ENCODE measurements at places on chromosomes 6 and 20.

DNA sequence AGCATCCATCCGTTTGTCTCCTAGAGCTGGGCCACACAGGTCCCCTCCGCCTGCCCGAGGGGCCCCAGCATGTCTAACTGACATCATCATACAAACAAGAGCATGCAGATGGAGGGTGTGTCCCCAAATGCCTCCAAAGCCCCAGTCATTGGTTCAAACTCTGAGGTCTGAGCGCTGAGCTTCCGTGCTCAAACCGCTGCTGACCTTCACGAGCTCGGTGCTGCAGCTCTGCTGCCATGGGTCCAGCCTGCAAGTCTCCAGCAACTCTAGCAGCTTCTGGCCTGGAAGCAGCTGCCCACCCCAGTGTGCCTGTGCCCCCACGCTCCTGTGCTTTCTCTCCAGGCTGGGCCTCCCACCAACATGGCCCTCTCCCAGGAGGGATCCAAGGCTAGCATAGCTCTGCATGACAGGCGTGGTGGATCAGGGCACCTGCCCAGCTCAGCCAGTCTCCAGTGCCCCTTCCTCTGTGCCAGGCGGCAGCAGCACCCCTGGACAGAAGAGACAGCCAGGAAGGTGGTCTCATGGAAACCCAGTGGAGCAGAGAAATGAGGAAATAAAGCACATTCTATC lies 131.6 kb upstream of the PMEPA1 start:
- DNase-seq: no peak

DNA sequence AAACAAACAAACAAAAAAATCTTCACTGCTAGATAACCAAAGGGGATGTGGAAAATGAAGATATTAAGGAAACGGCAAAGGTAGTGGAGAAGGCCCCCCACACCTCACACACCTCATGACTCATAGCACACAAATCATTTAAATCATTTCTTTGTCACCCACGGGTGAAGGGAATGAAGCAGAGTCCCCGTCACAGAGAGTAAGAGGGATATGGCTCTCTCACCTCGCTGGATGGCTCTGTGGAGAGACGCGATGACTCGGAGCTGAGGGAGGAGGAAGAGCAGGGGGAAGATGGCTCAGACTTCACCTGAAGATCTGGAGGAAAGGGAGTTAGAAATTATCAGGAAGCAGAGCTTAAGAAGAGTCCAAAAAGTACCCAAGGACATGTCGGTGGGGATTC lies 1.2 kb downstream of the ATF6B start:
- no peak for DNase-seq

DNA sequence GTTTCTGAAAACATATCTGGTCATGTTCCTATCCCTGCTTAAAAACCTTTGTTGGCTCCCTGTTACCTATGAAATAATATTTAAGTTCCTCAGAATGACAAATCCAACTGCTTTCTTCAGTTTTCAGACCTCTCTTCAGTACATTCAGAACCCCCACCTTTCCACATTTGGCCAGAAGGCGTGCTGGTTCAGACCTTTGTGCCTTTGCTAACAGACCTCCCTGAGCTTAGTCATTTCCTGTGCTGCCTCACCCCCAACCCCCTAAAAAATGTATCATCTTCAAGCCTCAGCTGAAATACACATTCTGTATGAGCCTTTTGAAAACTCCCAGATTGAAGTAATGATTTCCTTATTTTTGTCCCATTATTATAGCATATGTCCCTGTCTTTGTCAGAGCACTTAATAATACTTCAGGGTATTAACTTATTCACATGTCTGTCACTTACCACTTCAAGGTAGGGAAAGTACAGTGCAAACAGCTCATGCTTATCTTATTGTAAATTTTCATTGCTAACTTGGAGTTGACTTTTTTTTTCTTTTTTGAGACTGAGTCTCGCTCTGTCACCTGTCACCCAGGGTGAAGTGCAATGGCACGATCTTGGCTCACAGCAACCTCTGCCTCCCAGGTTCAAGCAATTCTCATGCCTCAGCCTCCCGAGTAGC lies 19.7 kb downstream of the FAM217A start:
- no peak for DNase-seq

GRCh38 chr20:56943946-56944945 lies 315.1 kb downstream of the TFAP2C start:
- no peak for DNase-seq

DNA sequence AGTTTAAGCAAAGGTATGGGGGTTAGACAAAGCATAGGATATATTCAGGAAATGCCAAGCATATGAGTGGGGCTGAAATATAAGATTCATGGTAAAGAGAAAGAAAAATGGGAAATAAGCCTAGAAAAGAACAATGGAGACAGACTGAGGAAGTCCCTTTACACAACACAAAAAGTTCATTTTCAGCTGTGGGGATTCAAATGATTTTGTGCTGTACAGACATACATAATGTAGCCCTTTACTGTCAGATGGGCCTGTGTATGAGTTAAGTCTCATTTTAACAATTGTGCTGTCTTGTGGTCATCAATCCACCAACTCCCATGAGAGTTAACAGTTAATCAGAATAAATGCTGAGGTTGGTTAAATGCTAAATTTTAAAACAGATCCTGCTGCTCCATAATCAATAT lies 37.2 kb downstream of the REV3L start:
- DNase-seq: no peak

GRCh38 chr6:47252633-47253032 lies 57.1 kb downstream of the TNFRSF21 start:
- no peak for DNase-seq

DNA sequence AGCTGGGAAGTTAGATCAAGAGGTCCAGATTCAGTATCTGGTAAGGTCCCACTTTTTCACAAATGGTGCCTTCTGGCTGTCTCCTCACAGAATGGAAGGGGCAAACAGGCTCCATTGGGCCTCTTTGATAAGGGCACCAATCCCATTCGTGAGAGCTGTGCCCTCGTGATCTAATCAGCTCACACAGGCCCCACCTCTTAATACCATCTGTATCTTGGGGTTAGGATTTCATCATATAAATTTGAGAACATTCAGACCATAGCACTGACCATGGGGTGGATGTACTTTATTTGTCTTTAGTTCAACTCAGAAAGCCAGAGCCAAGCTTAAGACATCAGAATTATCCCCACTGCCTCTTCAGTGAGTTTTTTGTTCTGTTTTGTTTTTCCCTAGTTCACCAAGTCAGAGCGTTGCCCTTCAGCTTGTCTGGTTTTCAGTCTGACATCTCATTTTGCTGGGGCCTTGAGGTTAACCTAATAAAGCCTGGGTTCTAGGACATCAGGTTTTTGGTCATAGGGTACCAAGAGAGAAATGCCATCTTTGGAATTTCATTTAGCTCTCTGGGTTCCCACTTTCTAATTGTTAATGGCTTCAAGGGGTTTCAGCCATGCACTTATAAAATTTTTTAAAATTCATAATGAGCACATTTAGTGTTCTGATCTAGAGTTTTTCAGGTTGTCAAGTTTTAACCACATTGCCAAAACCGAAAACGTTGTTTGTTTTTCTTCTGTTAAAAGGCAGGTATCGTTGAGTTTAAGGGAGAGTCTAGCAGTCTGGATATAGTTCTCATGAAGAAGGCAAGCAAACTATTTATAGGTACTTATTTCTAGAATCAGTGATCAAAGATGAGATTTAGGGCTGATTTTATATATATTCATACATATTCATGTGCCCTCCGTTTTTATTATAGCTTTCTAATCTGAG lies 19.0 kb downstream of the SENP6 start:
- no peak for DNase-seq

DNA sequence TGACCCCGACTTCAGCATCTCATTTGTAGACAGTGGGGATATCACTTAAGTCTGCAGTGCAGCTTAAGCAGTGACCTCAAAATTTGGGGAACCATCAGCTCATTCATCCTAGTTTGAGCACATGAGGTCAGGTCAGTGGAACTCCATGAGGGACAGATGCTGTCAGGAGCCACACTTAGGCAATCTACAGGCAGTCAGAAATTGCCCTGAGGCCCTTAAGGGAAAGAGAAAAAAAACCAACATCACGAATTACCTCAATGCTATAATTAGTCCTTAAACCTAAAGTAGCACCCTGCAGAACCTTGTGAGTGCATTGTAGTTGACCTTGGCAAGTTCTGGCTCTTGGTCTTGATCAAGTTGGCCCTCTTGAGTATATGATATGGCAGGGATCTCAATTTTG lies 21.1 kb downstream of the TMEM74B start:
- no peak for DNase-seq
